ENCODE measurements at places on chromosomes 7 and 10.

- no peak for DNase-seq
Measured at GRCh38 chr7:33494474-33494873, 365.1 kb downstream of the BBS9 start.

DNA sequence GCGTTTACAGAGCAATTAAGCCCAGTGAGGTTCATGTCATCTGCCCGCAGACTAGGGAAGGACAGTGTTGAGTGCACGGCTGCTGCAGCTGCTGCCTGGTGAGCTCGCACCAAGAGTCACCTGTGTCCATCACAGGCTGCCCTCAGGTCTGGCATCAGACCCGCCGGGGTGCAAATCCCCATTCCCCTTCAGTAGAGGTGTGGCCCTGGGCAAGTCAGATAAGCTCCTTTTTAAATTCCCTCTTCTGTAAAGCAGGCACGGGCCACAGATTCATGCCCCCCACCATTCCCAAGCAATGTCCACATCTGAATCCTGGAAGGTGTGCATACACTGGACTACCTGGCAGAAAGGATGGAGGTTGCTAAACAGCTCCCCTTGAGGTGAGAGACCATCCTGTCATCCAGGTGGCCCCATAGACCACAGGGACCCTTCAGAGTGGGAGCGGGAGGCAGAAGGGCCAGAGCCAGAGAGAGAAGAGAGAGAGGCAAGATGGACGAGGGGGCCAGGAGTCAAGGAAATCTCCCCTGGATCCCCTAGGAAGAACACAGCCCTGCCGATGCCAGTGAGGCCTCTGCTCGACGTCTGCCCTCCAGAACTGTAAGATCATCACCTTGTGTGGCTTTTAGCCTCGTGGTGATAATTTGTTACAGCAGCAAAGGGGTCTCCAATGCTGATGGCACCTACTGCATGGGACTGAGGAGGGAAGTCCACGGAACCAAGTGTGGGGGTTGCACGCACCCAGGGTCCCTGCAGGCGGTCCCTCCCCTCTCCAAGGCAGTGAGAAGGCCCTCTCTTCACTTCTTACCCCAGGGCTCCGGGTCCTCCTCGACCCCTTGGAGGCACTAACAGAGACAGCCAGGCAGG lies 168.8 kb downstream of the TCERG1L start:
- no peak for DNase-seq

DNA sequence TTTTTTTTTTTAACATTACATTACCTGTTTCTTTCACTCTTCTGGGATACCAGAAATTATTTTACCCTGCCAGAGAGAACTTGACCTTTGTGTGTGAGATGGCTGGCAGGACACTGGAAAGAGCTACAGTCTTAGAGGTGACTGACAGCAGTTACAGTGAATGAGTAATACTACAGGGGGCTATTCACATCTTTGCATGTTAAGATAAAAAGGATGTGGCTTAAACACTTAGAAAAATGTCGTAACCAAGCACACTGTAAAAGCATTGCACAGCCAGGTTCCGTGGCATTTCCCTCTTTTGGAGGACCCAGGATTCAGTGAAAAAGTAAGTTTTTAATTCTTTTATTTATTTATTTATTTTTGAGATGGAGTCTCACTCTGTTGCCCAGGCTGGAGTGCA lies 18.8 kb upstream of the TBC1D12 start:
- DNase-seq: no peak

- DNase-seq: no peak
Measured at GRCh38 chr7:102082693-102083368, 203.8 kb upstream of the SH2B2 start.

GRCh38 chr7:137715121-137715520 lies 131.7 kb downstream of the DGKI start:
- no peak for DNase-seq

DNA sequence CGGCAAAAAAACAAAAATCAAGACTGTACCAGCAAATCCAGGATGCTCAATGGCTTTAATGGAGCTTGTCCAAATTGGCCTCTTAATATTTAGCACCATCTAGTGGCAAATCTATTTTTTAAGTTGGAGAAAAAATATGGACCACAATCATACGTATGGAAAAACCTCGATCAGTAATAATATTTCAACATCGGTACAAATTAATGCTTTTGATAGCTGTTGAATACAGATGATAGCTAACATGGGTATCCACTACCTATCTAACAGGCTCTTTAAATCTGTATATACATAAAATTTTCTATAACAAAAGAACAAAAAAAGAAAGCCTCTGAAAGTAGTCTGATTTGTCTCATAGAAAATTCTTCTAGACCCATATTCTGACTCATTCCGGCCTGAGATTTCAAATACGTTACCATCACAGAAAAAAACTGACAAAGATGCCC lies 29.2 kb downstream of the COA1 start:
- no peak for DNase-seq

- DNase-seq: no peak
Measured at GRCh38 chr7:98616381-98617050, 569 bp upstream of the NPTX2 start.

DNA sequence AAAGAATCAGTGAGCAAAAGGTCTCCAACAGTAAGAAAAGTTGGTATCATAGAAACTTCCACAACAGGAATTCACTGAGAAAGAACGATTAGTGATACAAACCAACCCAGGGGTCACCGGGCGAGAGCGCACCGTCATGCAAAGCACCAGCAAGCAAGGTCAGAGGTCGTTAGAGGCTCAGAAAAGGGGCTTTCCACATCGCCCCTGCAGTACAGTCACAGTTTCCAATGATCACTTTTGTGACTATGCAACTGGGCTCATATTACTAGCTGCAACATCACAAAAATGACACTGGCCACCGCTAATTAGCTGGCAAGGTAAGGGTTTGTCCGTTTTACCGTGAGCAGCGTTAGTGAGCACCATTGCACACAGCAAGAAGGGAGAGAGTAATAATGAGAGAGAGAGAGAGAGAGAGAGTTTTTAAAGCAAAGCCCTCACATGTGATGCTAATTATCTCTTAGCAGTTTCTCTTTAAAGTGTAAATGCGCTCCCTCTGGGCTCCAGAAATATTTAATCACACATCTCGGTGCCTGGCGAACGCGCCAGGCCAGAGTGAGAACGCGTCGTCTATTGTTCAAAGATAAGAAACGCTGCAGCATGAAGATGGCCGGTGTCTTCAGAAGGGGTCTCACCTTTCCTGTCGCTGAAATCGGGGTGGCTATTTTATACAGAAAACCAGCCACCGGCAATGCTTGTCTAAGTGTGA lies 237.5 kb downstream of the DNAJB6 start:
- no peak for DNase-seq

DNA sequence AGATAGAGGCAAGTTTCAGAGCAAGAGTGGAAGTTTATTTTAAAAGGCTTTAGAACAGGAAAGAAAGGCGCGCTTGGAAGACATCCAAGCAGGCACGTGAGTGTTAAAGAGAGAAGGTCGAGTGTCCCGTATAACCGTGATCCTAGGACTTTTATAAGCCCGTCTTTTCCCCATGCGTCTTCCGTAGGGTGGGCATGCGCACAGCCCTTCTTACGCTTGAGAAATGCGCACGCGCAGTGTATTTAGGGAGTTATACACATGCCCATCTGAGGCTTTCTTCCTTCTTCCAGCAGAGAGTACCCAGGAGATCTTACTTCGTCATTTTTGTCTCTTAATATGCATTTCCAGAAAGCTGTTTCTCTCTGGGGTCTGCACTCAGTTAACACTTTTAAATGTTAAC lies 52.4 kb downstream of the CALD1 start:
- no peak for DNase-seq

DNA sequence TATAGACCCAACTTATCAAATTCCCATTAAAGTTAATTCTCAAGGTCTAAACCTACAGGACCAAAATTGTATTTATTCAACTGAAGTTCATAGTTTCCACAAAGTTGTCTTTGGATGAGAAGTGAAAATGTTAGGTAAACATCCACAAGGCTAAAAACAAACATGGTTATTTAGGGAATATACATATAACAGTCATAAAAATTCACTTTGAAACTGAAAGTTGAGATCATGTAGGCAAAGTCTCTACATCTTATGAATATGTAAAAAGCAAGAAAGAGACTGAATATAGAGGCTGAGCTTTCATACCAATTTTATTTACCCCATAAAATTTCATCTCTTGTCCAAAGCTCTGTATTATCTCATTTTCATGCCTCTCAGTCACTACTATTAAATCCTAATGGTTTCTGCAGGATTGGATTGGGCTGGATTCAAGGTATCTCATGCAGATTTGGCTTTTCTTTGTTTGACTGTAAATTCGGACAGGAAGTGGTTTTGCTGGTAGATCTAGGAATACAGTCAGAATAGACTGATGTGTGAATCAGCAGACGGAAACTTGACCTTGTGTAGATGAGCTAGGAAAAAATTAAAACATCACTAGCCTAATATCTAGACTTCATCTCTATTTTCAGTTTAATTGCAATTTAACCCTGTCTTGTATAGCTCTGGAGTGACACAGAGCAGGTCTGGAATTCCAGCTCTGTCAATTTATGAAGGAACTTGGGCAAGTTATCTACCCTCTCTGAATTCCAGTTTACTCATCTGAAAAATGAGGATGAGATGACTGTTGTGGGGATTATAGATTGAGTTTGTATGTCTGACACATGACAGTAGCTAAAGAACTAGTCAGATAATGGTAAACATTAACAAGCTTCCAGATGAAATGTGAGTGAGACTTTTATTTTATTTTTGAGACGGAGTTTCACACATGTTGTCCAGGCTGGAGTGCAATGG lies 27.3 kb upstream of the SKAP2 start:
- DNase-seq: no peak

DNA sequence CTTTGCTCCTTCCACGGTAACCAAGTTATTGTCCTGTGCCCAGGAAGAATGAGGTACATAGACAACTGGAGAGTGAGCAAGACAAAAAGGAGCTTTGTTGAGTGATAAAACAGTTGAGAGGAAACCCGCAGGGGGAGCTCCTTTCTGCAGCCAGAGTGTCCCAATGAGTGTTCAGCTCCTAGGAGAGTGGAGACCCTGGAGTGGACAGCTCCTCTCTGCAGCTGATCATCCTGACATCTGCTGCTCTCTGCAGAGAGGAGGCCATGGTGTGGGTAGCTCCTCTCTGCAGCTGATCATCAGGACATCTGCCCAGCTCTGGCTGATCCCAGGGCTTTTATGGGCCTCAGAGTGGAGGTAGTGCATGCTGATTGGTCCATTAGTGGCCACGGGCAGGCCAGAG lies 53.4 kb upstream of the PCDH15 start:
- no peak for DNase-seq

DNA sequence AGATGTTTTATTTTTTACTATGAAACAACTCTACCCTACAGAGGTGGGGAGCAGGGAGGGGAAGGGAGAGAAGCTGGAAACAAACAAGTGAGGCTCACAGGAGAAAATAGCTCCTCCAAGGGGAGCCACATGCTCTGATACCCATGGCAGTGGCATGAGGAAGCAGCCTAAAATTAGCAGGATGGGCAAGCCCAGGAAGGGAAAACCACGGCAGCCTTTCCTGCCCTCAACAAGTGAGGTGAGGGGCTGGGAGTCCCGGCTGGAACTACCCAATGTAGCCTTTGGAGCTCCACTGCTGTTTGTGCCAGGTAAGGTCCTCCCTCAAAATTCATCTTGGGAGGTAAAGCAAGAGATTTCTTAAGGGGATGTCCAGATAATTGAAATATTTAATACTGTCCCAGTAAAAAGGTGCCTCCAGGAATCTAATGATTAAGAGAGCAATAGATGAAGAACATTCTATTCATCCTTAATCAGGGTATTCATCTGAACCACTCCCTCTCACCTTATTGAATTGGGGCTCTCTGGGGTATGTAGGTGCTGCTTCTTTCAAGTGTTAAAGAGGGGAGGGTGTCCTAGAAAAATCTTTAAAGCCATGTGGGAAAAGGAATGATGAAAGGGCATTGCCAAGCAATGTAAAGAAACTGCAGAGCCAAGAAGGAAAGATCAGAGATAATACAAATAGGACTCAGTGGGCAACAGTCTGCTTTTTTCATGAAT lies 12.8 kb upstream of the HERC4 start:
- no peak for DNase-seq

GRCh38 chr10:5575482-5576153 lies 50.9 kb downstream of the CALML3 start:
- no peak for DNase-seq

DNA sequence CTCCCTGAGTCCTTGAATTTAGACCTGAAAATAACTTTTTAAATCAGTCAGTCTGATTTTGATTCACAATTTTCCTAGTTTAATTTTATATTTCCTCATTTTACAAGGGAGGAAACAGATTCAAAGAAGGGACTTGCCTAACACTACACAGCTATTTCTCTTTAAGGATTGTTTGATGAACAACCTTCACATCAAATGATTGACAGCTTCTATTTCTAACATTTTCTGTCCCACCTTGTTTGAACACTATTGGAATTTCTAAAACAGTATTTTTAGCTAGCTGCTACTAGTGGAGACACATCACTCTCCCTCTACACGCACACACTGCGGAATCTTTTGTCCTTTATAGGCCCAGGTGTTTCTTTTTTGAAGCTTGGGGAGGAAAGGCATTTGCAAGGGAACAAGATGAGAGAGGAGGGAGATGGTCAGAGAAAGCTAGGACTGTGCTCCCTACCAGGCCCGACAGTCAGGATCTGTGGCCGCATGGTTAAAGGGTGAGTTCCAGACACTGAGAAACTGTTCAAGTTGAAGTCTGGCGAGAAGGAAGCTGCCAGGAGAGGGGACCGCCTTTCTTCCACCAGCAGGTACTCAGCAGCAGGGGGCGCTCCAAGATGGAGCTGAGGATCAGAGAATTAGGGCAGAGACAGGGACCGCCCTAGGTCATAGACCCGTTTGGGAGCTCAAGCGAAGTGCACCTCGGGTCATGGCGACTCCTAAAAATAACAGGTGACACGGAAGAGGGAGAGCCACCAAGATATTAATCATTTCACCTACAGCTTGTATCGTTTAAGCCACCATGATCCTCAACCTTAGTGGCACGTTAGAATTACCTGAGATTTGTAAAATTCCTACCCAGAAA lies 49.7 kb downstream of the DNAJC12 start:
- DNase-seq: no peak

DNA sequence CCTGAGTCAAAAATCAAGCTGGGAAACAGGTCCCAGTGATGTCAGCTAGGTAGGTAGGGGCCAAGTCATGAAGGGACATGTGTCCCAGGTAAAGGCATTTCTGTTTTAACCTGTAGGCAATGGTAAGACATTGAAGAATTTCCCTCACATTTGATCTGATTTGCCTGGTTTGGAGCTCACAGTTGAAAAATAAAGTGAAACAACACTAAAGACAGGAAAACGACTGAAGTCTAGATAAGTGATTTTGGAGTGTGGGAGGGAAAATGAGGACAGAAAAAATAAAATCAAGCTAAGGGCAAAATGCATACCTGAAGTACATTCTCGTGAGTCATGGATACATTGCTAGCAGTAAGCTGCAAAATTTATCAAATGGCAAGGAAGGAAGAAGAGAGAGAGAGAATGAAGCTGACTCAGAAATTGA lies 169.9 kb downstream of the SKIDA1 start:
- DNase-seq: no peak

GRCh38 chr7:76089865-76090475 lies 42.1 kb downstream of the MDH2 start:
- DNase-seq: no peak

- peak; percentile 83 for DNase-seq
Measured at GRCh38 chr10:33653584-33654367, 319.3 kb upstream of the NRP1 start.

- DNase-seq: no peak
Measured at GRCh38 chr10:49601857-49602256, 8.3 kb upstream of the SLC18A3 start.
